Stimulated activated CD4-positive, alpha-beta T cell treated with anti-CD3 and anti-CD28 coated beads, Interleukin-1b, Interleukin-23, amount 100 ng/mL, for 1 hour (primary cell): ENCODE measurements at places on chromosomes 3 and 15.

- DNase-seq = no peak
Measured at GRCh38 chr3:170918715-170919114, 10.3 kb upstream of the EIF5A2 start.

DNA sequence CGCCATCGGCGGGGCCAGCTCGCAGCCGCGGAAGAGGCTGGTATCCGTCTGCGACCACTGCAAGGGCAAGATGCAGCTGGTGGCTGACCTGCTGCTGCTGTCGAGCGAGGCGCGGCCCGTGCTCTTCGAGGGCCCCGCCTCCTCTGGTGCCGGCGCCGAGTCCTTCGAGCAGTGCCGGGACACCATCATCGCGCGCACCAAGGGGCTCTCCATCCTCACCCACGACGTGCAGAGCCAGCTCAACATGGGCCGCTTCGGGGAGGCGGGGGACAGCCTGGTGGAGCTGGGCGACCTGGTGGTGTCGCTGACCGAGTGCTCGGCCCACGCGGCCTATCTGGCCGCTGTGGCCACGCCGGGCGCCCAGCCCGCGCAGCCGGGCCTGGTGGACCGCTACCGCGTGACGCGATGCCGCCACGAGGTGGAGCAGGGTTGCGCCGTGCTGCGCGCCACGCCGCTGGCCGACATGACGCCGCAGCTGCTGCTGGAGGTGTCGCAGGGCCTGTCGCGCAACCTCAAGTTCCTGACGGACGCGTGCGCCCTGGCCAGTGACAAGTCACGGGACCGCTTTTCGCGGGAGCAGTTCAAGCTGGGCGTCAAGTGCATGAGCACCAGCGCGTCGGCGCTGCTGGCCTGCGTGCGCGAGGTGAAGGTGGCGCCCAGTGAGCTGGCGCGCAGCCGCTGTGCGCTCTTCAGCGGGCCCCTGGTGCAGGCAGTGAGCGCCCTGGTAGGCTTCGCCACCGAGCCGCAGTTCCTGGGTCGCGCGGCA lies 1.8 kb downstream of the TLNRD1 start:
- DNase-seq = no peak

DNA sequence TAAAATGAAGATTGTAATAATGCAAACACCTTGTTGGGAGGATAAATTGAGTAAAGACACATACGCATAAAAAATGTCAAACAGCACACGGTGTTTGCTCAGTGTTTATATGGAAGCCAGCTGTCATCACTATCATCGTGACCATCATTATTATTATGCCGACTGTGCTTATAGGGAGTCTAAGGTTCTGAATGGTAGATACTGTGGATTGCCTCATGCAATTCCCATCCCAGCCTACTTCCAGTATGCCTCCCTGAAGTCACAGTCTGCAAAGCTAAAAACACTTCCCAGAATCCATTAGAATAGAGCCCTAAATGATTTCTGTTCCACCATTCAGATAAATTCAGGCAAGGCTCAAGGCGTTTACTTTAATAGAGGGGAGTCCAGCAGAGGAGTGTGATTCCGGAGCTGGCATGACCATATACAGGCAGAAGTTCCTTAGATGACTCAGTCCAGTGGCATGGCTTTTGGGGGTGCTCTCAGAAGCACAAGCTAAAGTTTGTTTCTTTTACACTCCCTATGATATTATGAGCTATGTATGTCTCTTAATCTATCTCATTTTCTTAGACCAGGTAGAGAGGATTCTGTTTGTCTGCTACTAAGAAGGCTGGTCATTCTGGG lies 148.7 kb downstream of the MEX3B start:
- DNase-seq = no peak

- no peak for DNase-seq
Measured at GRCh38 chr15:65409036-65409631, 13.6 kb downstream of the IGDCC4 start.

DNA sequence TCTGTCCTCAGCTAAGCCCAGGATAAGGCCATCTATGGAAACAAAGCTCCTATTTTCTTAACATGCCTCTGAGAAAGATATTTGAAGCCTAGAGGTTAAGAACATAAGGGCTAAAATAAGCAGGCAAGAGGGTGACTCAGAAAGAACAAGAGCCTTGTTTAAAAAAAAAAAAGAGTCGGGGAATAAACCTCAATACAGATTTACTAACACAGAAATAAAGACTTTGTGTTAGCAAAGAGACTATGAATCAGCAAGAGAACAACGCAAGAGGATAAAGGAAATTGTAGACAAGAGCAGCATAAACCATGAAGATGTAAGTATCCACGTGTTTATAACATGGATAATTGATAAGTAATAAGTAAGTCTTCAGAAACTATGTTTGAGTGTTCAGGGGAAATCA lies 36.0 kb downstream of the RAB27A start:
- no peak for DNase-seq

GRCh38 chr3:127175272-127175671 lies 17.7 kb upstream of the PRR23E start:
- DNase-seq = no peak

GRCh38 chr15:64100958-64101357 lies 5.2 kb downstream of the SNX1 start:
- DNase-seq = no peak

DNA sequence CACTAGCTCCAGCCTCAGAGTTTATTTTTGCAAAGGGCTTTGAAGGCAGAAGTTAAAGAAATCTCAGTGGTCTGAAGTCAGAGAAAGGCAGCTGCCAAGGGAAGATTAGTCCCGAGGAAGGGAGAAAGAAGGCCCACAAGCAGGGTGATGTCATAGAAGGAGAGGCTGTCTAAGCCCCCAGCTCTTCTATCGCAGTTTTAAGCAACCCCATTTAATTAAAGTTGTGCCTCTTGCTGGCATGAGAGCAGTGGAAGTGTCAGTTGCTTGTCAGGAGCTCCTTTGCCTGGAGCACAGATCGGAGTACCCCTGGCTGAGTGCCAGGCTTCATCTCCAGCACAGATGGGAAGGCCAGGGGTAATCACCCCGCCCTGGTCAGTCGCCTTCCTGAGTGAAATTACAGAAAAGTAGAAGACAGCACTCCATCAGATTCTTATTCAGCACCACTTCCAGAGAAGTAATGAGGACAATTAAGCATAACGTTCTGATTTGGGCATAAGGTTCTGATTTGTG lies 530.7 kb downstream of the EPHB1 start:
- no peak for DNase-seq

- DNase-seq = no peak
Measured at GRCh38 chr15:75671730-75672602, 24.3 kb downstream of the SNX33 start.

DNA sequence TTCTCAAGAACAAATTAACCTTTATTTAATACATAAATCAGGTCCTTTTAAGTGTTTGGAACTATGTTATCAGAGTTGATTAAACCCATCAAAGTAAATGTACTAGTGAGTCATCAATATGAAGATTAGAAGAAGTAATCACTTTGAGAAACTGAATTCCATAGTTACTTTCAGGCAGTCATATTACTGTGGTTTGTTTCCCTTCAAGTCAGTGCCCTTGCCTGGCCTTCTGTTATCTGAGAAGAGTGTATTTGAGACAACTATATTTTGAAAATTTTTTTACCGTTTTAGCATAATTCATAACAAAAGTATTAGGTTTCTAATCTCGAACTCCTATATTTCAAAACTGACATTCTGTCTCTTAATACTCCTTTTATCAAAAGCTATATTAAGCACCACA lies 73.6 kb downstream of the GMPS start:
- no peak for DNase-seq

DNA sequence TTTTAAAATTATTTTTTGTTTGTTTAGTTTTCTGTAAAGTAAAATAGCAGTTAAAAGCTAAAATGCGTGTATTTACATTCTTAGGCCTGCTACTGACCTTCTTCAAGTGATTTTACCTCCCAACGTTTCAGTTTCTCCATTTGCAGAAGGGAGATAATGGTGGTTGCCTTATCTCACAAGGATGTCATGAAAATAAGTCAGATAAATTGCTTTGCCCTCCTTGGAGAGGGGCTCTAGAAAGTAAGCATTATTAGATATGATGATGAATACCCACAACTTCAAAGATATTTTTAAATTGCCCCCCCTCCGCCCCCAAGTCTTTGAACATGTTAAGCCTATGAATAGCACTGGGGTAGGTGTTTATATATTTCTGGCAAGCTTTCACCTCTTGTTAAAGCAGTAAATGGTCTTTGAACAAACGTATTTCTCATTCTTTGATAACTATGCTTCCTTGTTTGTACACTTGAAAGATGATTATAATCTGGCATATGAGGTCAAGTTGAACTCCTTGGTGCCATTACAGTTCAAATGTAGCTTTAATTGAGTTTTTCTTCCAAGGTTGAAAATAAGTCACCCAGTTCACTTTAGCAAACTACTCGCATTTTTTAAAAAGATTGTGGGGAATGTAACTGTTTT lies 6.4 kb downstream of the TERC start:
- DNase-seq = no peak

GRCh38 chr3:154129625-154130024 lies 8.4 kb downstream of the ARHGEF26 start:
- no peak for DNase-seq

- DNase-seq = no peak
Measured at GRCh38 chr3:7015683-7016440, 154.9 kb downstream of the GRM7 start.

DNA sequence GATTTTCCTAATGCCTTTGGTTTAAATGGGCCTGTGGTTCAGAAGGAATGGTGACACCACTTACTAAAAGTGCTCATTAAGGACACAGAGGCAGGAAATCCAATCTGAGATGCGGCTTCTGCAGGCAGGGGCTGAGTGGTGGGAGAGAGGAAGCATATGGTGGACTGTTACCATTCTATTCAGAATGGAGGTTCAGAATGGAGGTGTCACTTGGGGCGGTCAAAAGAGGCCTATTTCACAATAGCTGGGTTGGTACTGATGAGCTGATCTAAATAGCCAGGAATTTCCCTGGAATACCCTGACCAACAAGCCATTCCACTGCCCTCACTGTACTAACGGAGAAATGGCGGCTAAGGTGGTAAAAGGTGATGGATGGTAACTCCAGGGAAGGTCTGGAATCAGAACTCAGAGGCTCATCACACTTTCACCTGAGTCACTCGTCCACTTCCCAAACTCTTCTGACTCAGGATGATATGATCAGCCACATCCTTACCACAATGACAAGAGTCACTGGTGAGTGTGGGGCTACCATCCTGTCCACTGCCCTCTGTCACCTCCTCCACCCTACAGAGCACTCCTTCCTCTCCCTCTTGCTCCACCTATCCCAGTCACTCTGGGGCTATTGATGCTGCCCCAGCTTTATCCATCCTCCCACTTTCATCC lies 15.7 kb downstream of the RFT1 start:
- DNase-seq = no peak

- peak; percentile 27 for DNase-seq
Measured at GRCh38 chr15:67884514-67885174, 44.8 kb upstream of the RNU6-1 start.

GRCh38 chr3:125443923-125444322 lies 68.8 kb upstream of the ZNF148 start:
- DNase-seq = no peak

DNA sequence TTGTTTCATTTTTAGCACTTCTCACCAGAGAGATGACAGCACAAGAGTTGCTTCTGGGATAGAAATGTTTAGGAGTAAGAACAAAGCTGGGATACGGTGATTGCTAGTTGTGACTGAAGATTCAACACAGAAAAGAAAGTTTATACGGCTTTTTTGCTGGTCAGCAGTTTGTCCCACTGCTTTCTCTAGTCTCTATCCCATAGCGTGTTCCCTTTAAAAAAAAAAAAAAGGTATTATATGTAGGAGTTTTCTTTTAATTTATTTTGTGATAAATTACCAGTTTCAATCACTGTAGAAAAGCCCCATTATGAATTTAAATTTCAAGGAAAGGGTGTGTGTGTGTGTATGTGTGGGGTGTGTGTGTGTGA lies 48.0 kb downstream of the PGPEP1L start:
- DNase-seq = no peak
